Progenitor cell of endocrine pancreas (in vitro differentiated cells): ENCODE measurements at places on chromosomes 2 and 18. TPM values are rescaled to one million over a fixed set of nuclear protein-coding genes. Genes with fewer than 3 reads are reported as not detected.

GRCh38 chr18:79274823-79275222, 120.9 kb upstream of the NFATC1 start:
- no peak for DNase-seq

DNA sequence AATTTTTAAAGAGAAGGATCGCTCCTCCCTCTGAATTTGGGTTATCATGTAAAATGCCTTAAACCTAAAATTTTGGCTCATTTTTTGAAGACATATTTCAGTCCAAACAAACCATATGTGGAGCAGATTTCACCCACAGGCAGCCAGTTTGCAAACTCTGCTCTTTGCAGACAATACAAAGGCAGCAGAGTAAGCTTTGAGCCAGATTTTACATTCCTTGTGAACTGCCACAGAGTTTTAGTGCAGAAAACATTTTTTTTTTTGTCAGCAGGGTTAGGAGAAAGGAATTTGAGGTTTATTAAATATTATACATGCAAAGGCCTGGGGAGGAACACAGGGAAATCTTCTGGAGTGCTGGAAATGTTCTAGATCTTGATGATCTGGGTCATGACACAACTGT, 171.9 kb upstream of the FN1 start:
- no peak for DNase-seq

- DNase-seq: no peak
Measured at GRCh38 chr2:20615466-20616241, 35.2 kb downstream of the HS1BP3 start.

DNA sequence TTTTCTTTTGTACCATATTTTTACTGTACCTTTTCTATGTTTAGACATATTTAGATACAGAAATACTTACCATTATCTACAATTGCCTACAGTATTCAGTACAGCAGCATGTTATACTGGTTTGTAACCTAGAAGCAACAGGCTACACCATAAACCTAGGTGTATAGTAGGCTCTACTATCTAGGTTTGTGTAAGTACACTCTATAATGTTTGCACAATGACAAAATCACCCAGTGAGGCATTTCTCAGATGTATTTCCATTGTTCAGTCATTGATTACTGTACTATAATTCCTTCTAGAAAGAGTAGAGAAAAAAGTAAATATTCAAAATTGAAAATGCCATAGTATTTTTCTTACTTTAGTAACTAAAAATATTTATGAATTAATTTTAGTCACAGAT, 490.1 kb upstream of the REG3G start:
- DNase-seq: no peak

MARS2 gene
- total RNA-seq: 7.9 and 8.3 TPM in 2 replicates

DNAJC5G gene
- total RNA-seq: not detected in 2 replicates

RAD51AP2 gene
- total RNA-seq: 0.07 and 0.13 TPM in 2 replicates

TCF23 gene
- total RNA-seq: not detected in 2 replicates

LOXHD1 gene
- 0.33 and 0.36 TPM in 2 replicates for total RNA-seq

PKDCC gene
- 334 and 335 TPM in 2 replicates for total RNA-seq
